ENCODE measurements at places on chromosomes 6 and 20. TPM values are rescaled to one million over a fixed set of nuclear protein-coding genes. Genes with fewer than 3 reads are reported as not detected.

DNA sequence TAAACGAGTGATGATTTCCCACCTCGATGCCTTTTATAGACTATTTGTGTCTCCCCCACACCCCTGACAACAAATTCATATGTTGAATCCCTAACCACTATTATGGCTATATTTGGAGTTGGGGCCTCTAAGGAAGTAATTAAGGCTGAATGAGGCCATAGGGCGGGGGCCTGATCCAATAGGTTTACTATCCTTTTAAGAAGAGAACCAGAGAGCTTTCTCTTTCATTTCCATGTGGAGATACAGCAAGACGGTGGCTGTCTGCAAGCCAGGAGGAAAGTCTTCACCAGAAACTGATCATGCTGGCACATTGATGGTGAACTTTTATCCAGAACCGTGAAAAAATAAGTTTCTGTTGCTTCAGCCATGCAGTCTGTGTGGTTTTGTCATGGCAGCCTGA, 38.9 kb upstream of the CLIC5 start:
- peak; percentile 47 for DNase-seq

- DNase-seq: peak; percentile 62
Measured at GRCh38 chr20:57876163-57876562, 166.3 kb upstream of the PMEPA1 start.

- no peak for DNase-seq
Measured at GRCh38 chr6:5707281-5708045, 299.3 kb downstream of the NRN1 start.

DNA sequence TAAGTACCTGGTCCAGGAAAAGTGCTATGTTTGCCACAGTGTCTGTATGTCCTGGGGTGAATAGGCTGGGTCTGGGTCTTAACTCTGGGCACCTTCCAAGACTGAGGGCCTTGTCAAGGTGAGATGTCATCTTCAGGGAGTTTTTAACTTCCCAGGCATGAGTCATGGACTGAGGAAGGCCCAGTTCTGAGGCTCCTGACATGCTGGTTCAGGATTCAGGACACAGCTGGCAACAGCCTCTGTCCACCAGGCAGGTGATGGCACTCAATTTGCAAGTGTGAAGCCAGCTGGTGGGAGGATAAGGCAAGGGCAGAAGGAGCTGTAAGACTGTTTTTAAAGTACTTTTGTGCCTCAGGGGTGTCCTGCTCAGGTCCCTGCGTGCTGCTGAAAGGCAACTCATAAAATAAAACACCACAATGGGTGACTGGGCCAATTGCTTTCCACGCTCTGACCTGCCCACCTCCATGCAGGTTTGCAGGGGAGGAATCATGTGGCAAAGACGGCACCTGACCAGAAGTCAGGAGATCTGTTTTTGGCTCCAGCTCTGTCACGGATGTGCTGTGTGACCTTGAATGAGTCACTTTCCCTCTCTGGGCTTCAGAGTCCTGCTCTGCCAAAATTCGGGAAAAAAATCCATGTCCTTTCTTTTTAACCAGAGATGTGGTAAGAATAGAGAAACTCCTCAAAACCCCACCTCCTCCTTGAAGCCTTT, 4.9 kb upstream of the PACSIN1 start:
- DNase-seq: no peak

Gene SOX12
- total RNA-seq: 9.9 TPM

Gene C20orf141
- not detected for total RNA-seq

Gene C4A
- 31.6 TPM for total RNA-seq

Measured in esophagus muscularis mucosa (tissue), 4 donors.